Esophagus (tissue), 2 donors: ENCODE measurements at places on chromosomes 11 and 22. TPM values are rescaled to one million over a fixed set of nuclear protein-coding genes. Genes with fewer than 3 reads are reported as not detected.

The NXPE1 gene
- polyA plus RNA-seq, result not detected

The THY1 gene
- polyA plus RNA-seq, result 1.2 TPM

The NDUFV1 gene
- 137 TPM for polyA plus RNA-seq

The DGCR6 gene
- 0.68 TPM for polyA plus RNA-seq

The FADS2 gene
- 5.1 TPM for polyA plus RNA-seq
